AG08396 (cell line): ENCODE measurements at places on chromosomes 2 and 18.

GRCh38 chr2:217402761-217403383, 543.0 kb upstream of the TNP1 start:
- DNase-seq: no peak

DNA sequence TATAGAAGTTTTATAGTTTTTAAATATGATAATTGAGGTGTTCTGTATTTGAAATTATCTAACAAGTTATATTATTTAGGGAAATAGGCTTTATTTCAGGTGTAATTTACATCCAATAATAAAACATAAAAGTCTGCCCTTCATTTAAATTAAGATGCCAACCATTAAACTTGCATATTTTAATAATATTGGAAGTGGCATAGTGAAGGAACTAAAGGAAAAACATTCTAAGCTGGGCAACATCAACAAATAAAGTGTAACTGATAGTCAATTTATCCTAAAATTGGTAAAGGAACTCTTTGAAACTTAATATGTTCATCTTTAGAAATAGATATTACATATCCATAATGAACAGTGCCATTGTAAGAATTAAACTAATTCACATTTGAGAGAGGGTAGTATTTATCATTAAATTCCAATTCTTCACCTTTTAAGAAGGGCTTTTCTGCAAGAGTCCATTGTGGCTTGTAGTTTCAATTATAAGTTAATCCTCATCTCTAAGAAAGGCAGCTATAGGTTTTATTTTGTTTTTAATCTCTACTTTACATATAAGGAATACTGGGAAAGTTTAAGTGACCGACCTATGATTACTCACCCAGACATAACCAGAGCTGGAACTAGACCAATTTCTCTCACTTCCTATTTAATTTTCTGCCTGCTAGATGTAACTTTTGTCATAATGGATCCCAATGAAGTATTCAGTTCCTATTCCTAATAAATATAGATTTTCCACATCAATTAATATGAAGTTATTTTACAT, 401.6 kb downstream of the XIRP2 start:
- DNase-seq: no peak

DNA sequence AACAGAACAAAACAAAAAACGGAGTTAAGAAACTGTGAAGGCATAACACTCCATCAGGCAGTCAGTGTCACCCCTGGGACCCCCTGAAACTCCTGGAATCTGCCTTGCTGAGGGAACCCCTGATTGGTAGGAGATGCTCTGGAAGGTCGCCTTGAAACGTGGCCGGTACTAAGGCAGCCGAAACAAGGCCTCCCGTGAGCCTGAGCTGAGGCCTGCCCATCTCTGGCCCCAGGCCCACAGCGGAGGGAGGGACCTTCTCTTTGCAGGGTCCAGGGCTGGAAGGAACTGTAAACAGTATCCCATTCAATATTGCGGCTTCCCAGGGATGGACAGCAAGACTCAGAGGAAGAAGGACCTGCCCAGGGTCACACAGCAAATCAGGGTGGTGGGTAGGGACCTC, 155.7 kb downstream of the INHBB start:
- no peak for DNase-seq

DNA sequence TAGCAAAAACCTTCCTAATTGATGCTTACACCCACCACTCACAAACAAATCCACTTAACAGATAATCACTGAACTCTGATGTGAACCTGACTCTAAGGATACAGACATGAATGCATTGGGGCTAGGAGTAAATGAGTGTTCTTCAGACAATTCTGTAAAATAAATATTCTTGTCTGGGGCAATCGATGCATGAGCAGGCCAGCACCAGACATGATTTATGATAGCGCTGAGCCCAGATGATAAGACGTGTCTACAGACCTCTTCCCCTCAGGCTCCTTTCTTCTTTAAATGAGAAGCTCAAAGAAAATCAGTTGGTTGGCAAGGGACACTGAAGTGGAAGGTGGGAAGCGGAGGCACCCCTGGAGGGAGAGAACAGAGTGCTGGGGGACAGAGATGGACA, 27.3 kb upstream of the BIN1 start:
- no peak for DNase-seq

- no peak for DNase-seq
Measured at GRCh38 chr18:4823091-4823490, 368.0 kb upstream of the DLGAP1 start.

DNA sequence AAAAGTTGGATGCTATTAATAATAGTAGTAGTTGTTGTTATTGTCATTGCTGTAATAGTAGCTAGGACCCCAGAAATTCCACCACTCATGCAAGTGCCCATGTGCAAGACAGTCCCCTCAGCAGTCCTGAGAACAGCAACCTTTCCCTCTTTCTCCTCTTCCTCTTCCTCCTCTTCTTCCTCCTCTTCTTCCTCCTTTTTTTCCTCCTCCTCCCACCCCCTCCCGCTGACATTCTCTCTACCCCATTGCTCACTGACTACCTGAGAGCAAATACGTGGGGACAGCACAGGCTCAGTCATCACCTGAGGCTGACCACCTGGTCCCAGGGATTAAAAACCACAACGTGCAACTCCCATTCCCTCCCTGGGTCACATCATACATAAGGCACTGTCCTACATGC, 41.8 kb downstream of the SMAD7 start:
- no peak for DNase-seq

DNA sequence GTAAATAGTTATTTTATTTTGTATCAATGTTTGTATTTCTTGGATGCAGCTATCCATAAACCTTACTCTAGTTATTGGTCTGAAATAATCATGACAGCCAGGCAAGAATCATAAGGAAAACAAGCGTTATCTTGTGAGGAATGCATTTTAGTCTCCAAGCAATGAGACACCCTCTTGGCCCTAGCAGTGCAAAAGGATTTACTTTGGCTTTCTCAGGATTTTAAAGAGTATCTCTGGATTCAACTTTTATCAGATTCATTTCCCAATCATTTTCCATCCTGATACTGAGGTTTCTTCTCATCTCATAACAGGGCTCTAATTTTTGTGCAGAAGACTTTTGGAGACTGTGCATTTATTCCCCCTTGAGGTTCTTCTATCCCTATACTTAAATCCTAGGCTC, 480.8 kb downstream of the TMX3 start:
- DNase-seq: no peak

DNA sequence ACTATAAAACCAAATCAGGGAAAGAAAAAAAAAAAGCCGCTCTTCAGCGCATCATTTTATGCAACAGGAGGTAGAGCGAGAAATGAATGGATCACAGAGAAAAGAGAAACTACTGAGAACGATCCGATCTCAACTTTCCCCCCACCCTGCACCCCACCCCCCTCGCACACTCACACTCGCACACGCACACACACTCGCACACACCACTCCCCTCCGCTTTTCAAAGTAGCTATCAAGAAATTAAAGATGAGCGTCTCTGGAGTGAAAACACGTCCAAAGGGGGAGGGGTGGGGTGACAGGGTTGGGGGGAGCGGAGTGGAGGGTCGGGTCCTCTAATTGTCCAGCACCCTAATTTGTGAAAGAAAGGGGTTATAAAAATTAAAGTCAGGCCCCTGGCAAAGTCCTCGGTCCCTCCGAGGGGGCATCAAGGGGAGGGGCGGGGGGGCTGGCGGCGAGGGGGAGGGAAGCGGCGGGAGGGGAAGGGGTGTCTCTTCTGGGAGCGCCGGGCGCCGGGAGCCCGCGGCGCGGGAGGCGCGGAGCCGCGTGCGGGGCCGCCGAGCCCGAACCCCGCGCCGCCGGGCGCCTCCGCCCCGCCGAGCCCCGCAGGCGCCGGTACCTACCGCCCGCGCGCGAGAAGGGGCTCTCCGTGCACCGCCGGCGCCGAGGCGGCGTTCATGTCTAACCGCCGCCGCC, 428 bp downstream of the TCF4 start:
- DNase-seq: peak; percentile 53

GRCh38 chr2:69231612-69232277, 155.3 kb downstream of the GFPT1 start:
- no peak for DNase-seq

- DNase-seq: no peak
Measured at GRCh38 chr2:54247115-54247514, 8.9 kb downstream of the TSPYL6 start.

DNA sequence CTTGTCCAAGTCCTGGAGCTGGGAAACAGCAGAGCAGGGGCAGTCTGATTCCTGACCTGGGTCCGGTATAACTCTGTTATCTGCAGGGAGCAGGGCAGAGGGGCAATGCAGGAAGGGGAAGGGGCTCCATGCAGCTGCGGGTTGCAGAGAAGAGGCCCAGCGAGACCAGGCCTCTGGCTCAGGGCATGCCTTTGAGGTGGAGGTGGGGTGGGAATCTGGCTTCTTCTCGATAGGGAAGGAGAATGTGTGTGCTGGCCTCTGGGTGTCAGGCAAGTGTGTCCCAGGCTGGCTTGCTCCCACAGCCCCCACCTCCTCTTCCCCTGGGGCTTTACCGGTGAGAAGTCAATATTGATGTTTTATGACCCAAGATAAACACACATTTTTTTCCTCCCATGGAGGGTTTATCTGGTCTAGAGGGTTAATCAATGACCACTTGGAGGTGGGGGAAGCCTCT, 187.1 kb upstream of the HAAO start:
- DNase-seq: no peak

DNA sequence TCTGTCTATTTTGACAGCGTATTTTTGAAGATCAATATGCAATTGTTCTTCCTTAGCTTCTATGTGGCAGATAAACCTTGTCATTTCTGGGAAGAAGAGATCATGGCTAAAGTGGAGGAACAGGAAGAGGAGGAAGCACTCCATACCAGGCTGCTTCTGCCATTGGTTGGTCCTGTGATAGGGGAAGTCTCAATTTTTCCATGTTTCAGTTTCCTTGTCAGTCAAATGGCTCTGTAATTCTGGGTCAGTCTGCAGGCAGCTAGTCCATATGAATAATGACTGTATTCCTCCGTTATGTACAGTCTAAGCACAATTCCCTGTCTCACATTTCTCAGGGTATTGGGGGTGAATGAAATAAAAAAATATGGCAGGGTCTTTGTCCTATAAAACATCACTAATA, 277.6 kb upstream of the CXCR4 start:
- DNase-seq: no peak

DNA sequence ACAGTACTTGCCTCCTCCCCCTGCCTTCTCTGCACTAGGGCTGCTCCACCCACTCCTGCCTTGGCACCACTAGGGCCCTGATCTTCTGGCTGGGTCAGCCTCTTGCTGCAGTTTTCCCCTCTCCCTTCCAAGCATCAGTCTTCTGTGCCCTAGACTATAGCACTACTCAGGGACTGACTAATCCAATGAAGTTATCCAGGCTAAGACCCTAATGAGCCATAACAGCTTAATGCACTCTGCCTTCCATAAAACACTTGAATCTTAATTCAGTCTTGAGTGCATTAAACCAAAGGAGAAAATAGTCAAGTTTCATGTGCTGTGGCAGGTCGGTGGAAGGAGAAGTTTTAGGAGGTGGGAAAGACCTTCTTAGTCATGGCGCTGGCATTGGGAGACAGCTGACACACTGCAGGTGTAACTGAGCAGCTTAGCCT, 95.7 kb downstream of the BIN1 start:
- no peak for DNase-seq

- no peak for DNase-seq
Measured at GRCh38 chr2:8457699-8458502, 224.0 kb upstream of the ID2 start.

GRCh38 chr2:98726205-98726604, 4.7 kb downstream of the MGAT4A start:
- DNase-seq: no peak

DNA sequence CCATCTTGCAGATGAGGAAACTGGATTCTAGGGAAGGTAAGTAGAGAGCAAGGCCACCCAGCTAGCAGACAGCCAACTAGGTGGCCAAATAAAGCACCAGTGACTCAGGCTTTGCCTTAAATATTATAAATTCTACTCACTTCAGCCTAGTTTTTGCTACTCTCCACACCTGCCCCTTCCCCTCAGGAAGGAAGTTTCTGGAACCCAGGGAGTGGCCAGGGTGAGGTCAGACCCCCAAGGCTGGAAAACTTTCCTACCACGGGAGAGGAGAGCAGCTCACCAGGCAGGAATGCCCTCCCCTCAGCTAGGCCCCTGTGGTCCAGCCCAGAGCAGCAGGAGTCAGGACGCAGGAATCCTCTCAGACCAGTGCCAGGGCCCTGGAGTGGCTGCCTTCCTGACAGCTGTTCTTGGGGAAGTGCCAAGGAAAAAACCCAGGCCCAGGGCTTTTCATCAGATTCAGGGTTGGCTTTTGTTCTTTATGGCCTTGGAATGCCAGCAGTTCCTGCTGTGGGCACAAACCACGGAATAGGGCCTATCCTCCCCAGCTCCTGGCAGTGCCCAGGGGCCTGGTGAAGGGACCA, 5.1 kb upstream of the PAX8 start:
- DNase-seq: peak; percentile 84

DNA sequence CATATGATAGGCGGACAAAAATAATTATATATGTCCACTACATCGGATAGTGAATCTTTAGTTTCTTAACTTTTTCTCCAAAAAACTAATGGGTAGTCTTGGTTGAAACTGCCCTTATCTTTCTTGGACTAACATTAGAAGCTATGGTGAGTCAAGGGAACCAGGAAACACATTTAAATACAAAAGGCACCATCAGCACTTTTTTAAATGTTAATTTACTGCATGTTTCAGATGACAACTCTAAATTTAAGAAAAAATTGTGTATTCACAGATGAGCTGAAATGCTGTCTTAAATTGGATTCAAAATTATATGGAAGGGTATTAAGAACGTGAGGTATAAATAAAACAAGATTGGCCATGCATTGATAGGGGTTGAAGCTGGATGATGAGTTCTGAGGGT, 75.6 kb upstream of the CERS6 start:
- no peak for DNase-seq

- DNase-seq: no peak
Measured at GRCh38 chr2:144522897-144523595, 3.1 kb upstream of the ZEB2 start.

- no peak for DNase-seq
Measured at GRCh38 chr2:197081294-197081693, 154.8 kb upstream of the PGAP1 start.

GRCh38 chr2:41836948-41837347, 210.9 kb upstream of the PKDCC start:
- DNase-seq: peak; percentile 46

GRCh38 chr2:220365023-220365422, 737.6 kb downstream of the SLC4A3 start:
- peak; percentile 9 for DNase-seq

GRCh38 chr2:216142540-216142939, 33.4 kb downstream of the XRCC5 start:
- DNase-seq: peak; percentile 37

GRCh38 chr2:74053959-74054715, 69.4 kb downstream of the TET3 start:
- no peak for DNase-seq

DNA sequence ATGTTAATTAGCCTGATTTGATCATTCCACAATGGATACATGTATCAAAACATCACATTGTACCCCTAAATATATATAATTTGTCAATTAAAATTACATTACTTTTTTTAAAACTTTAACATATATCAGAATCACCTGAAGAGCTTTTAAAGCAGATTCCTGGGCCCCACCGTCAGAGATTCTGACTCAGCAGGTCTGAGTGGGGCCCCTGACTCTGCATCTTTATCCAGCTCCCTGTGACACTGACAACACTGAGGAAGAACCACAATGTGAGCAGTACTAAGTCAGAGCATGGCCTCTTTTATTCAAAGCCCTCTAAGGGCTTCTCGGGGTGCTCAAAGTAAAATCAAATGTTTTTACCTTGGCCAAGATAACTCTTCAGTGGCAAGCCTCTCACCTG, 9.7 kb downstream of the KIDINS220 start:
- DNase-seq: no peak

- DNase-seq: no peak
Measured at GRCh38 chr2:71937396-71937795, 210.3 kb downstream of the CYP26B1 start.

GRCh38 chr2:41141146-41141791, 689.4 kb upstream of the SLC8A1 start:
- DNase-seq: no peak
